Stimulated activated CD4-positive, alpha-beta T cell treated with anti-CD3 and anti-CD28 coated beads, Interleukin-12 subunit alpha, Interleukin-12 subunit beta, amount 100 ng/mL, for 4 hours (primary cell): ENCODE measurements at places on chromosomes 3 and 15.
A peak's percentile ranks its signal among the peaks of the same experiment; 100 is the strongest.

DNA sequence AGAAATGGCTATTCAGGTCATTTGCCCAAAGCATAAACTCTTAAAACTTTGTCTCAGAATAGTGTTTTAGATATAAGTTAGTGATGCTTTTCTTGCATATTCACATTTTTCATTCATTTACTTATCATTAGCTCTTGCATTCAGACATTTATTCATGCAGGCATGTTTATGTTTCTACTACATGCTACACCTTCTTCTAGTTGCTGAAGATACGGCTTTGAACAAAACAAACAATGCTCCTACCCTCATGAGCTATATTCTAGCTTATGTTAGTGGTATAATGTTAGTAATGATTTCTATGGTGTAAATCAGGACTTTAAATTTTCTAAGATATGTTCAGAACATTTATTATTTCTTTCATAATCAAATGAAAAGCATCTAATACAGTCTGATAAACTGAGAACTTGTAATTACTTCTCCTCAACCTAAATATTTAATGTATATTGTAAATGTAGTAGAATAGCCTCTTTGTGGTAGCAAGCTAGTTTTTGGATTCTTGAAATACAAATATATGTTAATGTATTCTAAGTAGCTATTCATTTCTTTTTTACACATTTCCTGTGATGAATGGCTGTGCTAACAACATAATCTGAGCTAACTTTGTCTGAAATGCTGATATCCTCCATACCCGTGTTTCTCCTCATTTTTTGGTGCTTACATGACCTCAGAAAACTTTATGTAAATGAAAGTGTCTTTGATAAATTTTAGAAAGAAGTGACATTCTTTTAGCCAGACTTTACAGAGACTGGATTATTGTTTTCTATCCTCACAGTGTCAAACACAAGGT lies 15.5 kb upstream of the GOLGA8B start:
- DNase-seq: no peak

- peak; percentile 56 for DNase-seq
Measured at GRCh38 chr3:128426128-128426921, 40.4 kb downstream of the DNAJB8 start.

GRCh38 chr3:13710251-13710650 lies 161.3 kb downstream of the FBLN2 start:
- DNase-seq: no peak

GRCh38 chr3:154718053-154718452 lies 288.1 kb upstream of the GPR149 start:
- no peak for DNase-seq

- DNase-seq: no peak
Measured at GRCh38 chr15:33160581-33161165, 33.8 kb downstream of the FMN1 start.

GRCh38 chr15:72042054-72042453 lies 75.9 kb downstream of the MYO9A start:
- no peak for DNase-seq

DNA sequence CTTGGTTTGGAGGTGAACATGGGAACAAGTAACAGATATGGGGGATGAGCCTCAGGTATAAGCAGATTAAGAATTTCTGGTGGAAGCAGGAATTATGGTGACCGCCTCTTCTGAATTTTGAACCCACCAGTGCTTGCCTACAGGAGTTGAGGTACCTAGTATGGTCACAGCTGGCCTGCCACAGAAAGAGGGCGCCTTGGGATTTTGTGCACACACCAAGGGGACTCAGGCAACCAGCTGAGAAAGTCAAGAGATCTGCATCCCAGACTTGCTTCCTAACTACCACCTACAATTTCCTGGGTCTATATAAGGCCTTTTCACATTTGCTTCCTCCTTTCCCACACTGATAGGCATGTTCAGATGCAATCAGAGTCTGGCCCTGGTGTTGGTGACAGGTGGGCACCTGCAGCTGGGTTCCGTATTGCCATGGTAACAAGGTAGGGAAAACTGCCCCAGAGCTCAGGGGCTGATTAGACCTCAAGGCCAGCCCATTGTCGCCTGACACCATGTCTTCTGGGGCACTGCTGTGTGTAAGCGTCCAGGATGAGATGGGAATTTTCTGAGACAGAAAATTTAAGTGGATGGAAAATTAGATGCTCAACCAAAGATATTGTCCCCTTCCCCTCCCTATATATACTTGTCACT lies 75.9 kb upstream of the RASGRF1 start:
- DNase-seq: no peak

DNA sequence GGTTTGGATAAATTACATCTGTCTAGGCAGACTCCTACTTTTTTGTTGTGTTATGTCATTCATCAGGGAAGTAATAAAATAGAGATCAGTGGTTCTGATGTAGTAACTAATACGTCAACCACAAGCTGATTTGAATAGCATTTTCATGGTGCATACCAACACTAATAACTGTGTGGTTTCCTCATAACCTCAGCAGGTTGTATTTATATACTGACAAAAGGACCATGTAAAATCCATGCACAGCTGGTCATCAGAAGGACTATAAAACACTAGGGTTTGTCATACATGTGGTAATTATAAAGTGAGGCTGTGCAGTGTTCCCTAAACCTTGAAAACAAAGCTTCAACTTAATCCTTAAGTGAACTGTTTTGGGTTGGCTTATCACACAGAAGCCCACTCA lies 216.8 kb upstream of the RBMS3 start:
- DNase-seq: no peak

DNA sequence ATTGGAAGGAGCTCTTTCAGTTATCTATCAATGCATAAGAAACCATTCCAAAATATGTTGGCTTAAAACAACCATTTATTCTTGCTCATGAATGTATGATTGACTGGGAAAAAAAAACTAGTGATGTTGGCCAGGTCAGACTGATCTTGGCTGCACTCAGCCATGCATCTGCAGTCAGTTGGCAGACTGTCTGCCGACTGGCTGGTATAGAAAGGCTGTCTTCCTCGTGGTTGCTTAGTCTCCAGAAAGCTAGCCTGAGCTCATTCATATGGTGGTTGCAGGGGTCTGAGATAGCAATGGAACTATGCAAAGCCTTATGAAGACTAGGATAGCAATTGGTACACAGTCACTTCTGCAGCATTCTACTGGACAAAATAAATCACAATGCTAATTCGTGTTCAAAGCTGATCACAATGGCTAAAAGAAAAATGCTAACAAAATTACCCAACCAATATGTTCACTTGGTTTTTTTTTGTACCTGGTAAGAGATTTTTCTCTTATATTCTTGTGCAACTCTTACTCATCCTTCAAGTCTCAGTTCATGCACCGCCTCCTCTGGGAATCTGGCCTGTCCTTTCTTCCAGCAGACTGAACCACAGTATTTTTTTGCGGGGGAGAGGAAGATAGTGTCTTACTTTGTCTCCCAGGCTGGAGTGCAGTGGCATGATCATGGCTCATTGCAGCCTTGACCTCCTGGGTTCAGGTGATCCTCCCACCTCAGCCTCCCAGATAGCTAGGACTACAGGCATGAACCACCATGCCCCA lies 126.8 kb downstream of the KCNAB1 start:
- no peak for DNase-seq

DNA sequence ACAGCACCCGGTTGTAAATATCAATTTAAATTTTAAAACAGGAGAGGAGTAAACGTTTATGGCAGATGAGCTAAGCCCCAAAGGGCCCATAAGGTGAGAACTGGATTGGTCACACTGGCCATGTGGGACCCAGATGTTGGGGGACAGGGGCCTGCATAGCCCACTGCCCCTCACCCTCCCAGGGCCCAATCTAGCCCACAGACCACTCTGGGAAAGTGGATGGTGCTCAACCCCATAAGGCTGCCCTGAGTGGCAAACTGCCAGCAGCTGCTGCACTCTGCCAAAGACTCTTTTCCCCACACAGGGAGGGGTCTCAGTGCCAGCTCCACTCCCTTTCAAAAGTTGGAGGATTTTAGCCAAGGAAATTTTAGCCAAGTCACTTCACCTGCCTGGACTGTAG lies 42.5 kb downstream of the CCDC12 start:
- no peak for DNase-seq

DNA sequence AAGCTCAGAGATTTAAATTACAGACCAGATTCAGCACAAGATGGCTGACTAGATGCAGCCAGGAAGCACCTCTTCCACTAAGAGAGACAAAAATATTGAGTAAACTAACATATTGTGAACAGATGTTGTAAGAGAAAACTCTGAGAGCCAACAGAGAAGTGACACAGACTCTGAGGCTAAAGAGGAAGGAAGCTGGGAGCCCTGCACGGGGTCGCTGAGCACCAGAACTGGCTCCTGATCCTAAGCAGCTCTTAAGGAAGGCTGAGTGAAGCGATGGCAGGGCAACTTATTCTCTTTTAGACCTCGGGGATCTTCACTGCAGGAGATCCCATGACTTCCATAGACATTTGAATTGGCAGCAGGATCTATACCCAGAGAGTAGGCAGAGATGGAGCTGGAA lies 578.0 kb upstream of the GRM7 start:
- no peak for DNase-seq

GRCh38 chr3:133328373-133328772 lies 71.5 kb upstream of the BFSP2 start:
- DNase-seq: no peak

GRCh38 chr15:75114796-75115195 lies 86.9 kb upstream of the C15orf39 start:
- no peak for DNase-seq

DNA sequence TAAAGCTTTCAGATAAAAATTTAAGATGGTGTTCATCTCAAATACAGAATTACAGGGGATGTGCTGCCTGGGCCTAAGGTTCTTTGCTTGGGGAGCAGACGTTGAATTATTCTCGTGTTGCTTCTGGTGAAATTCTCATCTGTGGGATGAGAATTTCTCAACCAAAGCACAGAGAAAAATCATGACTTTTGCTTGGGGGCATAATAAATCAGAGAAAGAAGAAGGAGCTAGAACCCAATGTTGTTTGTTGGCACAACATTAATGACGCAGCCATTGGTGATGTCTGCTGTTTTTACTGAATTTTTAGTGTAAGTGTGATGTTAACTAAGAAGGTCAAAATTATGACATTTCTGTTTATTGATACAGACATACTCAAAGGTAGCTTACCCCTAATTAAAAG lies 35.7 kb downstream of the P3H2 start:
- DNase-seq: no peak

DNA sequence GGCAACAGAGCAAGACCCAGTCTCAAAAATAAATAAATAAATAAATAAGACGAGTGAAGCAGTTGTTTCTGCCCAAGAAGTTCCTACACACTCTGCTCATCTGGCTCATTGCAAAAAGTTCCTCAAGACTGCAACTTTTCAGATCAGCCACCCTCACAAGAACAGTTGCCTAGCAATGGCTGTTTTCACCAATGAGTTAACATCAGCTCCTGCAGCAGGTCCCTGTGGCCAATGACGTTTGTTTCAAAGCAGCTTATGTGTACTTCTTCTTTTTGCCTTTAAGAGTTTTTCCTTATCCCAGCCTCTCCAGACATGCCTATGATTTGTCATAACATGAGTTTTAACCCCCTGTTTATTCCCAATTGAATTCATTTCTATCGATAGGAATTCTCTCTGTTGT lies 118.4 kb upstream of the SPRED1 start:
- DNase-seq: no peak

GRCh38 chr3:100777271-100777670 lies 68.0 kb downstream of the TFG start:
- no peak for DNase-seq

DNA sequence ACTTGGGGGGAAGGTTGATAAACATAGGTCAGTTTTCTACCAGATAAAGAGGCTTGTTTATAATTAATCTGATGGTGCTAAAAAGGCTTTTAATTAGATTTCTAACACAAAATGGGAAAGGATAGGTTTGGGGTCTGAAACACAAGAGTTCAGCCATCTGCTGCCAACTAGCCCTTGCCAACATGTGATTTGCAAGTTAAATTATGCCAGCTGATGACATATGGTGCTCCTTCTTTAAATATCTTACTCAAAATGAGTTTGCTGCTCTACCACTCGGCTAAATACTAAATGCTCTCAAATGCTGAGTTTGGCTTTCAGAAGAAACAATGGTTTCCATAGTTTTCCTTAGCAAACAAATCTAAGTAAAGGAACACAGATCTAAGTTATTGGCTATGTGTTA lies 557.8 kb upstream of the CCDC54 start:
- DNase-seq: no peak

- no peak for DNase-seq
Measured at GRCh38 chr3:71186801-71187200, 396.7 kb downstream of the FOXP1 start.

DNA sequence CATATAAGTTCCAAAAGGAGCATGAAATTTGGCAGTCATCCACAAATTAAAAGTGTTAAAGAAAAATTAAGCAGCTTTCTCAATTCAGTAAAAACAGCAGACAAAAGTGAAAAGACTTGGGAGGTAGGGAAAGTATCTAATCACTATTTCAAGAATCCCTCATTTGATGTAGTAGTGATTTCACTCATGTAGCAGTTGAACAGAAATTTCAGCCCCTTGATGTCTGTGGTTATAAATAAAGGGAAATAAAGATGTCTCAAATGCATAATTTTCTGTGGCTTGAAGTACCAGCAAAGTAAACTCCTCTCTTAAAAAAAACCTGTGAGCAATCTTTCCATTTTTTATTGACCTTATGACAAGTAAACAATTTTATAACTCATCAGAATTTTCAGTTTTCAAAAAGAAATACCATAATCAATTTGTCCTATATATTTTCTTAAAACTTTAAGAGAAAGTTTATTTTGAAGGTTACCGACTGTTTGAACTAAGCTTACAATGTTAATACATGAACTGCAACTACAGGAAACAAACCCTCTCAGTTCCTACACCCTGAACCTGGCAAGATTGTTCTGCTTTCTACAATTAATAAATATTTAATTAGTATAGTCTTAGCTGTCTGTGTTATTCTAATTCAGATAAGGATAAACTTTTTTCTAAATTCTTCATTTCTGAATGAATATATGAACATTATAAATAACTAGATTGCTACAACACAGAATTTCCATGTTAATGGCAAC lies 94.2 kb downstream of the CBLB start:
- no peak for DNase-seq

- DNase-seq: no peak
Measured at GRCh38 chr3:122563717-122564025, 429 bp downstream of the PARP9 start.

DNA sequence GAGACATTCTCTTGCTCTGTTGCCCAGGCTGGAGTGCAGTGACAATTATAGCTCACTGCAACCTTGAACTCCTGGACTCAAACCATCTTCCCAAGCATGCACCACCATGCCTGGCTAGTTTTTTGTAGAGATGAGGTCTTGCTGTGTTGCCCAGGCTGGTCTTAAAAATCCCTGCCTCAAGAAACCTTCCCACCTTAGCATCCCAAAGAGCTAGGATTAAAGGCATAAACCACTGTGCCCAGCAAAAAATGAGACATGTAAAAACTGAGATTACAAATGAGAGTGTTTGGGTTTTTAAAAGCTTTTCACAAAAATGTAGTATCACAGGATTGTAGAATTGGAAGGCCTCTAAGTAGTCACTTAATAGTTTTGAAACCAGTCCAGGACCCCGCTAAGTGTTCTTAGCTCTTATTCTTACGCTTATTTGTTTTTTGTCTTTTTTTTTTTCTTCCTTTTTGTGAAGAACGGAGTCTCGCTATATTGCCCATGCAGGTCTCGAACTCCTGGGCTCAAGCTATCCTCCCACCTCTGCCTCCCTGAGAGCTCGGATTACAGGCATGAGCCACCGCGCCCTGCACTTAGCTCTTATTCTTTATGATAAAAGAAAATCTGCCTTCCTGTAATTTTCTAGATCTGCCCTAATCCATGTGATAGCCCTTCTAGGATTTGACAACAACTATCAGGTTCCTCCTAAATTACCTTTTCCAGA lies 31.5 kb downstream of the KLHL18 start:
- no peak for DNase-seq

- DNase-seq: no peak
Measured at GRCh38 chr3:171811913-171812335, 1.6 kb upstream of the PLD1 start.

- no peak for DNase-seq
Measured at GRCh38 chr3:50342813-50343633, 2.4 kb upstream of the RASSF1 start.
